Activated CD8-positive, alpha-beta memory T cell treated with anti-CD3 and anti-CD28 coated beads for 1 hour (primary cell): ENCODE measurements at places on chromosomes 7 and 10.

DNA sequence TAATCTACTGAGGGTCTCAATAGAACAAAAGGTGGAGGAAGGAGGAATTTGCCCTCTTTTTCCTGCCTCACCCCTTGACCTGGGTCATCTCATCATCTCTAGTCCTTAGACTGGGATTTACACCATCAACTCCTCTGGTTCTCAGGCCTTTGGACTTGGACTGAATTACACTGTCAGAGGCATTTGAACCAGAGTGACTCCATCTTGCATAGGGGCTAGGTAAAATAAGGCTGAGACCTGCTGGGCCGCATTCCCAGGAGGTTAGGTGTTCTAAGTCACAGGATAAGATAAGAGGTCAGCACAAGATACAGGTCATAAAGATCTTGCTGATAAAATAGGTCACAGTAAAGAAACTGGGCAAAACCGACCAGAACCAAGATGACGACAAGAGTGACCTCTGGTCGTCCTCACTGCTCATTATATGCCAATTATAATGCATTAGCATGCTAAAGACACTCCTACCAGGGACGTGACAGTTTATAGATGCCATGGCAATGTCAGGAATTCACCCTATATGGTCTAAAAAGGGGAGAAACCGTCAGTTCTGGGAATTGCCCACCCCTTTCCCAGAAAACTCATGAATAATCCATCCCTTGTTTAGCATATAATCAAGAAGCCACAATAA, 84.0 kb downstream of the C1GALT1 start:
- no peak for DNase-seq

DNA sequence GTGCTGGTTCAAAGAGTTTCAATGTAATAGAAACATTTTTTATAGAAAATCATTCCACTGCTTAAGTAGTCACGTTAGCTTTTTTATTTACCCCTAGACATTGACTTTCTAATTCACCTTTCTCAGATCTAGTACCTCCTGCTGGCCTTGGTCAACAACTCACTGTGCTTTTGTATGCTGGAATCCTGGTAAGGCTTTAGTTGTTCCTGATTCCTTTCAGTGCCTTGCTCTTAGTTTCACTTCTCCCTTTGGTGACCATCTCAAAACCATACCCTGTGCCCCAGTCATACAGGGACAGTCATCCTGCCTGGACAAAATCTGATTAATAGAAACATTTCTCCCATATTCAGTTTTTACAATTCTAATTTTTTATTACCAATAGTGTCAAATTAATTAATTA, 130.2 kb downstream of the GPR37 start:
- DNase-seq: no peak

GRCh38 chr10:128851281-128851680, 615.8 kb upstream of the MGMT start:
- no peak for DNase-seq

DNA sequence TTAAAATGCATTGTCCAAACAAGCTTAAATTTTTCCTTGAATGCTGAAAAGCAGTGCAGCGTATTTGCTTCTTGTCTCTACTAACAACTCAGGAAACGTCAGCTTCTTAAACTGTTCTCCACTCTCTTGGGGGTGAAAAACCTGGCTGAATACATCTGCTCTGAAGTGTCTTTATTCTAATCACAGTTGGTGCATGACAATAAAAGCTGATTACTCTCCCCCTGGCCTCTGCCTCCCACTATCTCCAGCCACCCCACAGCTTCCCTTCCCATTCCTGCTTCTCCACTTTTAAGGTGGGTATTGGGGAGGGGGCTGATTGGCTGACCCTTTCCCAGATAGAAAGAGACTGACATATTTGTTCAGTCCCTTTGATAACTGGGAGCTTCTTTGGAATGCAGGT, 456.0 kb downstream of the SORCS1 start:
- no peak for DNase-seq

DNA sequence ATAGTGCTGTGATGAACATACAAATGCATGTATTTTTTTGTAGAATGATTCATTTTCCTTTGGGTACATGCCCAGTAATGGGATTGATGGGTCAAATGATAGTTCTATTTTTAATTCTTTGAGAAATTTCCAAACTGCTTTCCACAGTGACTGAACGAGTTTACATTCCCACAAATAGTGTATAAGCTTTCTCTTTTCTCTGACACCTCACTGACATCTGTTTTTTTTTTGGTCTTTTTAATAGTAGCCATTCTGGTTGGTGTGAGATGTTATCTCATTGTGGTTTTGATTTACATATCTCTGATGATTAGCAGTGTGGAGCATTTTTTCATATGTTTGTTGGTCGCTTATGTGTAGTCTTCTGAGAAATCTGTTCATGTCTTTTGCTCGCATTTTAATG, 195.0 kb upstream of the AGK start:
- DNase-seq: no peak

GRCh38 chr7:74092964-74093471, 9.4 kb downstream of the LIMK1 start:
- DNase-seq: no peak

DNA sequence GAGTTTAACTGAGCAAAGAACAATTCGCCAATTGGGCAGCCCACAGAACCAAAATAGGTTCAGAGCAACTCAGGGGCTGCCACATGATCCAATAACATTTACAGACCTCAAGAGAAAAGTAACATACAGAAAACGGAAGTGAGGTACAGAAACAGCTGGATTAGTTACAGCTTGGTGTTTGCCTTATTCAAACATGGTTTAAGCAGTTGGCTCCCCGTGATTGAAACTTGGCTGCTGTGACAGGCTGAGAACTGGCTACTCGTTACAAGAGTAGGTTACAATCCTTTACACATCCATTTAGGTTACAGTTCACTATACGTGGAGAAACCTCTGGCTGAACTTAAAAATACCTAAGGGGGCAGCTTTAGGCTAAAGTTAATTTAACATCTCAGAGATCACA, 673.1 kb upstream of the PHF14 start:
- no peak for DNase-seq

- no peak for DNase-seq
These were observed 39.7 kb upstream of the TEX47 start for GRCh38 chr7:88835147-88835728.

GRCh38 chr10:116891208-116891607, 41.9 kb downstream of the ENO4 start:
- DNase-seq: no peak

DNA sequence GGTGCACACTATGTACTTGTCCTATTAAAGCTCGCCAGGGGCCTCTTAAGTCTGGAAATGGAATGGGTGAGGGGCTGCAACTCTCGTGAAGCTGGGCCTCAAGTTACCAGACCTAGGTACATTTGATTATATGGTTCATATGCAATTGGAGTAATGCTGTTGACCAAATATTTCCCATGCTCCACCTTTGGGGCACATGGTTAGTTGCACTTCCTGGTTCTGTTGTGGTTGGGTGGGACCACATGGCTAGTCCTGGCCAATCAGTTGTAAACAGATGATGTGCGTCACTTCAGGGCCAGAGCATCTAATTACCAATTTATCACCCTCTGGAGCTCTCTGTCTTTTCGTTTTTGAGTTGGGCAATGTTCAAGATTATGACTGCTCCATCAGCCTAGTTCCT, 39.5 kb upstream of the OPN4 start:
- DNase-seq: no peak
